ENCODE measurements at places on chromosomes 11 and 22.

GRCh38 chr11:128859563-128860441 is 7.3 kb downstream of the KCNJ1 start:
- peak; percentile 88 for DNase-seq

GRCh38 chr11:92911478-92911877 is 58.0 kb upstream of the MTNR1B start:
- peak; percentile 76 for DNase-seq

GRCh38 chr11:112630496-112630895 is 330.7 kb upstream of the NCAM1 start:
- DNase-seq, result no peak

- DNase-seq, result no peak
These were observed 378.8 kb downstream of the BUD13 start for GRCh38 chr11:116394022-116394421.

GRCh38 chr11:45100339-45100738 is 46.1 kb upstream of the PRDM11 start:
- peak; percentile 46 for DNase-seq

DNA sequence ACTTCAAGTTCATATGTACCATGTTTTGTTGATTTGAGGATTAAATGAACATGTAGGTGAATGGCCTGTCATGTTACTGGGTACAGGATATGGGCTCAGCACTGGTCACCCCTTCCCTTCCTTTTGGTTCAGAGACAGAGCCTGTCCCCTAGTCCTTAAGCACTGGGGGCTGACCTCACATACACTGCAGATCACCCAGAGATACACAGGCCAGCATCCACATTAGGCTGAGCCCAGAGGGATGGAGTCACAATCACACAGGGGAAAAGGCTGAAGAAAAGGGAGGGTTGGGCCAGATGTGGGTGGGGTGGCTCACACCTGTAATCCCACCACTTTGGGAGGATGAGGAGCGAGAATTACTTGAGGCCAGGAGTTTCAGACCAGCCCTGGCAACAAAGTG is 62.3 kb downstream of the IGLL5 start:
- no peak for DNase-seq

- DNase-seq, result no peak
These were observed 11.8 kb downstream of the MB start for GRCh38 chr22:35605369-35605680.

DNA sequence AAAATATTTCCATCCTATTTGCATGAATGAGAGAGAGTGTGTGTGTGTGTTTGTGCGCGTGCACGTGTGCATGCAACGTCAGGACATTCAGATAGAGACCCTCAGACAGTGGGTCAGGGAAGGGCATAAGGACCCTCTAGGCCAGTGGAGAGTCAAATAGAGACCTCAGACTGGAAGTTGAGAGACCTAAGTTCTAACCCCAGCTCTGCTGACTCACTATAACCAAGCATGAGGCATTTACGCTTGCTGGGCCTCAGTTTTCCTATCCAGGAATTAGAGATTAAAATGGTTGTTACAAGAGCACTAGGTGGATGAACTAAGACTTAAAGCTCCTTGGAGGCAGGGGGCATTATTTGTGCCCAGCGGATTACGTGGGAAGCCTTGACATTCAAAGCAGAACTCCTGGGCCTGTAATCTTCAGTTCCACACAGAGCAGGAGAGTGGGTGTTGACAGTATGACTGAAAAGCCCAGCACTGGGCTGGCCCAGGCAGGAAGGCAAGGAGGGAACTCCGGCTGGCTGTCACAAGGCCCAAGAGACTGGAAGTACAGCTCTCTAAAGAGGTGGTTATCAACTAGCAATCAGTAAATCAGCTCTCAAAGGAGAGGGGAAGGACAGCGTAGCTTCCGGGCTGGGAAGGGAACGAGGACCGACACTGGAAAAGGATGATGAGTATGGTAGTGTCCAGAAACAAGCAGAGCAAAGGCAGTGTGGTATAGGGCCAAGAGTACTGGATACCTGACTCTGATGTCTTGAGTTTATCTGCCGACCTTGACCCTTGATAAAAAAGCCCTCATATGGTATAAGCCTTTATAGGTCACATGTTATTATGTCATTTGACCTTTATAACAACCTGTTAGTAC is 9.2 kb downstream of the RHOG start:
- no peak for DNase-seq

DNA sequence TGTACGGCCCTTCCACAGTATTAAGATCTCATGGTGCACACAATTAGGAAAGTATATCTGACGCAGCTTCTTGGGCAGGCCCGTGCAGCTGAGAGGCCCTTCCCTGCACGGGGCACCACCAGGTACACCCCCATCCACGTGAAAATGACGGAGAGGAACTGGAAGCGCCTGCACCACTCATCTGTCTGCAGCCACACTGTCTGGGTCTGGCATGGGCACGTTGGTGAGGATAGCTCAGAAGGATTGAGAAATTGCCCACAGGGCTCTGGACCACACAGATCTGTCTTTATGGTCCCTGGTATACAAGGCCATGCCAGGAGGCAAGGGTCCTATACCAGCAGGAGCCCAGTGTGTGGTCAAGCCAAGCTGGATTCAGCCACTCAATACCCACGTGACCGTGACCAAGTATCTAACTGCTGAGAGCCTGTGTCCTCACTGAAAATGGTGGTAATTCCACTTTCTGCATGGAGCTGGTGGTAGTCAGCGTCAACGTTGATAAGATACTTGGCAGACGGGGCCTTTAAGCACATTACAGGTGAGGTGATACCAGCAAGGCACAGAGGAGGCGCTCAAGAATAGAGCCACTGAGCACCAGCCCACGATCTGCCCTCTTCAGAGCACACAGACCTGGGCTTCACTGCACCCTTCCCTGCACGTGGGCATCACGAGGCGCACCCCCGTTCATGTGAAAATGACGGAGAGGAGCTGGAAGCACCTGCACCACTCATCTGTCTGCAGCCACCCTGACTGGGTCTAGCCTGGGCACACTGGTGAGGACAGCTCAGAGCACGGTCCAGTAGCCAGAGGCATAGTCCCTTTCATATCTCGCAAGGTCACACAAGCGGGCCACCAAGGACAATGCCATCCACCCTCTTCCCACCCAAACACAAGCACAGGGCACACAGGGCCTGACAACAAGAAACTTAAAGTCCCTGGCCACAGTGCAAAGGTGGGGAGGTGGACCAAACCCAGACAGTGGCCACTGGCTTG is 28.4 kb downstream of the SHANK2 start:
- DNase-seq, result no peak

GRCh38 chr11:96324912-96325311 is 18.1 kb downstream of the MAML2 start:
- DNase-seq, result no peak

DNA sequence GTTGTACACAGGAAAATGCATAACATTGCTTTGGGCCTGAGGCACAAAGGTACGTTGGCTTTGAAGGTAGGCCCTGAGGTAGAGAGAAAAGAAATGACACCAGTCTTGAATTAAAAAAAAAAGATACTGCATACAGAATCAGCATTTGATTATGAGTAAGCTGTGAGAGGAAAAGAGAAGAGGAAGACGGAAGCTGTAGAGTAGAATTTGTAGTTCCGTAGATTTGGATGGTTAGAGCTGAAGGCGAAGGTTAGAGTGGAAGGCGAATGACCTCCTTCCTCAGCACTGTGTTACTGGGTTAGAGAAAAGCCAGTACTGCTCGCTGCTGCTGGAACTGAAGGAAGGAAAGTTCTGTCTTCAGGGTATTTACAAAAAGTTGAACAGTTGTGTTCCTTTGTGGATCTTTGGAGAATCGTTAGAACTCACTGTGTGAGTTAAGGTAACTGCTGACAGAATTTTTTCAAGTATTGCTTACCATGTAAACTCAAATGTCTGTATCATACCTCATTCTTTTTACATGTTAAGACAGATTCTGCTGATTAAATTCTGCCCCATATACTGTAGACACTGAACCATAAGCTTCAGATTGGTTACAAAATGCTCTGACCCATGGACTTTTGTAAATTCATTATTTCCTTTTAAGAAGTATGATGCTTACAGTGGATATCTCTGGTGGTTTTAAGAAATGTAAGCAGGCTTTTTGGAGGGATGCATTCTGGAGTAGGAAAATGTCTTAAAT is 50.2 kb downstream of the MCAM start:
- DNase-seq, result no peak

DNA sequence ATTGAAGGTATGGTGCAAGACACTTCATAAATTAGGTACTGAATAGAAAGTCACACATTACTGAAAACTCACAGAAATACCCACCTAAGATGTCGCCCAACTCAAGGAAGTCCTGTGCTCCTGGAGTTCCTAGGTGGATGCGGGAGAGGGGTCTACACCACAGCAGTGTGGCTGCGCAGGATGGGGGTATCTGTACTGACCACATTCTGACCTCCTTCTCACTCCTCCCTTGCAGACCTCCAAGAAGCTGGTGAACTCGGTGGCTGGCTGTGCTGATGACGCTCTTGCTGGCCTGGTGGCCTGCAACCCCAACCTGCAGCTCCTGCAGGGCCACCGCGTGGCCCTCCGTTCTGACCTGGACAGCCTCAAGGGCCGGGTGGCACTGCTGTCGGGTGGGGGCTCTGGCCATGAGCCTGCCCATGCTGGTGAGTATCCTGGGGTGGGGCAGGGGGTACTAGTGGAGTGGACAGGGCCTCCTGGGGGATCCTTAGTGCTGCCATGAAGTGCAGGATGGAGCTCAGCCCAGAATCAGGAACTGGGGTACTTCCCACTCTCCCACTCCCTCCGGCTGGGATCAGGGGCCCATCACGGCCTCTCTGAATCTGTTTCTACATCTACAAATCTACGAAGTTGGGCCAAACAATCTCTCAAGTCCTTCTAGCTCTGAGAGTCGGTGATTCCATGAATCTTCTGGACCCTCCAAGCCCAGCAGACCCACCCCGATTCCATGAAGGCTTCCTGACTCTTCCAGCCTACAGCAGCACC is 4.9 kb downstream of the TKFC start:
- DNase-seq, result no peak

- DNase-seq, result no peak
These were observed 87.6 kb downstream of the SCN3B start for GRCh38 chr11:123566852-123567251.

DNA sequence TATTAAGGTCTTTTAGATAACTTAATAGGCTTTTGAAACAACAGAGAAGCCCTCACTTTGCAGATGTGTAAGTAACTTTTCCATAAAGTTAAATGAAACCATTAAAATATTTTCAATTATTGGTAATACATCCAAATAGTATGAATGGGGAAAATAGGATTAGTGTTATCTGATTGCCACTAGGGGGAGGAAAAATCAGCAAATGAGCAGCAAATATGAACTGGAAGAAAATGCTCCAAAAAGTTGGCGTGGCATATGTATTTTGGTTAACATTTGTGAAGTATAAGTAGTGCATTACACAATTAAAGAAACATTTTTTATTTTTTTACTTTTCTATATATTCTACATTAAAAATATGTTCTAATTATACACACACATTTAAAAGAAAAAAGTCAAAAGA is 259.8 kb upstream of the ANO5 start:
- DNase-seq, result peak; percentile 48

DNA sequence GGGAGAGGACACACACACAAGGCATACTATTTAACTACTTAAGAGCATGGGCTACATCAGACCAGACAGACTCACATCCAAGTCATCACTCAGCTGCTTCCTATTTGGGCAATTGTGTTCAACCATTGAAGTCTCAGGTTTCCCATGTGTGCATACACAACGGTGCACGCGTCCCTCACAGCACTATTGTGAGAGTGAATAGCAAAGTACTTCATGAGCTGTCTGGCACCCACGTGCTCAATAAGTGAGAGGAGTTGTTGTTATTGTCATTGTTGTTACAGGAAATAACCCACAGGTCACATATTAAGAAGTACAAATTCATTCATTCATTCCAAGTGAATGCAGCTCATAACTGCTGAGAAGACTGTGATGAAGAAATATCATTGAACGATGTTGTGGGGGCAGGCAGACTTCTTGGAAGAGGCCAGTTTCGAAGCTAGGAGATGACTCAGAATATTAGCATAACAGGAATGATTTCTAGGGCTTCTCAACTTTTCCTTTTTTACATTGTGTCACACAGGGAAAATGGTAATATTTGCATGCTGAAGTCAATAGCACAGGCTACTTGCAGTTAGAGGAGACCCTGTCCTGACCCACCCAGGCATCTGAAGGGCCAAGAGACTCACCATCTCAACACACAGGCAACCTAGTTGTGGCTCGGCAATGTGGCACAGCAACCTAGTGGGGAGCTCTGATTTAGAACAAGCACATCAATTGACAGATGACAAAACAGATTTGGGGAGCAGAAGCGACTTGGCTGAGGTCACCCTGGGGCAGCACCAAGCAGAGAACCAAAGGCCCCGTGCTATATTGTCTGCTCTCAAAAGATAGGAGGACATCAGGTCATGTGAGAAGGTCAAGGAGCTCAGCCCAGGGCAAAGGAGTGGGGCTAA is 606.0 kb downstream of the BUD13 start:
- DNase-seq, result peak; percentile 60

DNA sequence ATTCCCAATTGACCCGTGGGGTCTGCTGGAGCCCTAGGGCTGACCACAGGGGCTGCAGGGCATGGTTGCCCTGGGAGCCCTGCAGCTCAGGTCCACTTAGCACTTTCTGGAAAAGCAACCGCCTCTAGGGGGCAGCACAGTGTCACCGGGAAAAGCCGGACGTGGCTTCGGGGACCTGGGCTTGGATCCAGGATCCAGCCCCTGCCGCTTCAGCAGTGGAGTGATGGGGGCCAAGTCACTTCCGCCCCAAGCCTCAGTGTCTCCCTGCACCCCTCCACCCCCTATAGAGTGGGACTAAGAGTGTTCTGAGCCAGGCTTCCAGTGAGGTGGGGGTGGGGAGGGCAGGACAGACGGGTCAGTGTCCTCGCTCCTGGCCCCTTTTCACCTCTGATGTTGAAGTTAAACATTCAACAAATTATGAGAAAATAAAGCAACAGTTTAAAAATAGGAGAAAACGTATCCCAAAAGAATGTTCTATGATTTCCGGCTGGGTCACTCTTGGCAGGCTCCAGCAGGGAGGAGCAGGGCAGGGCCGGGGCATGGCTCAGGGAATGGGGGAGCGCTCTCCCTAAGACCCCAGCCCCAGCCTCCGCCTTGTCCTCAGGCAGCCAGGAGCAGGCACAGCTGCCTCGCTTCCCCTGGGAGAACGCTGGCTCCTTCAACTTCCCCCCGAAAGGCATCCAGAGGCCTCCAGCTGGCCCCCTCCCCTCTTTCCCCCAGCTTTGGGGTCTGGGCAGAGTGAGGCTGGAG is 96.5 kb upstream of the FGF3 start:
- peak; percentile 67 for DNase-seq

DNA sequence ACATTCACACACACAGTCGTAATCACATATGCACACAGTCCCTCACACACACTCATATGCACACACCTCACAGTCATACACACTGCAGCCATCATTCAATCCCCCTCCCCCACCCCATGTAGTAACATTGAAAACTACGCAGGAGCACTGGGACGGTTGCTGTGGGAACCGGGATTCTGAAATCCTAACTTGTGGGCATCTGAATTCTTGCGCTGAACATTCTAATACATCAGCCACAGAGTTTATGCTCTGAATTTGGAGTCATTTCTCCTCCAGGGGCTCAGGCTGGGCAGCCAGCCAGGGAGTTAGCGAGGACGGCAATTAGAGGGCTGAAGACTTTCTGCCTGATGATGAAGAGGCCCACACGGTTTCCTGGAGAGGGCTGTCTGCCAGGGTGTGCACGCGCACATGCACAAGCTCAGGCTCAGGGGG is 32.7 kb downstream of the CD6 start:
- DNase-seq, result no peak

GRCh38 chr11:97890466-97890865 is 1130.3 kb upstream of the CNTN5 start:
- DNase-seq, result no peak

All from DMS53 (cell line).